ENCODE measurements at places on chromosomes 12 and 14. TPM values are rescaled to one million over a fixed set of nuclear protein-coding genes. Genes with fewer than 3 reads are reported as not detected.

RNASE1 gene
- total RNA-seq: 294 TPM

CAND1 gene
- total RNA-seq: 32.9 TPM

MCRS1 gene
- total RNA-seq: 97.9 TPM

SLIRP gene
- 204 TPM for total RNA-seq

Data from left ventricle myocardium inferior (tissue), 1 donor.